ENCODE measurements at places on chromosomes 5 and 9.
A peak's percentile ranks its signal among the peaks of the same experiment; 100 is the strongest.

DNA sequence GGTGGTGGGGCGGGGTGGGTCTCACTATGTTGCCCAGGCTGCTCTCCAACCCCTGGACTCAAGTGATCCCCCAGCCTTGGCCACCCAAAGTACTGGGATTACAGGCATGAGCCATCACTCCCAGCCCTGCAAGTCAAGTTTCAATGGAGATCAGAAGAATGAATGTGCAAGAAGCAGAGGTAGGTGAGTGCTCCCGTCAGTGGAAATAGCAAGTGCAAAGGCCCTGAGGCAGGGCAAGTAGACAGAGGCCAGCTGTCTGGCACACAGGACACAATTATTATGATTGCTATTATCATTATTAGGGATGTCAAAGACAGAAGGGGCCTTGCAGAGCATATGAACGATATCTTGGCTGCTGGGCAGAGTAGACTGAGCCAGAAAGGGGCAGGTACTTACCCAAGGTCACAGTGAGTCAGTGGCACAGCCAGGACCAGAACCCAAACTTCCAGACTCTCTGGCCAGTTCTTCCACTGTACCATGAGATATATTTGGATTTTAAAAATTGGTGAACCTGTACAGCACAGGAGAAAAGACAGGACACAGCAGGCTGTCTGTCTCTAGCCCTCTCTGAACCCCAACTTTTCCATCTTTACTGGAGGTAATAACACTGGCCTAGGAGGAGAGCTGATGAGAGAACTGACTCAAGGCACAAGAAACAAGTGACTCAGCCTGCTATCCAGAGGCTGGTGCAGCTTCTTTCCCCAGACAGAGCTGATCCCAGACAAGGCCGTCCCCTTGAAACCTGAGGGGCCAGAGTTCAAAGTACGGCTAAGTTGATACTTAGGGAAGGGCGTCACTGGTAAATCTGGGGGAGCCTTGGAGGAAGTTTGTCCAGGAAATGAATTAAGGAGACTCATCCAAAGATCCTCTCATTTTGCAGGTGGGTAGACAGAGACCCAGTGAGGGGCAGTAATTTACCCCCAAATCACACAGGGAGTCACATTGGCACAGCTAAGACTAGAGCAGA lies 1.4 kb downstream of the HDHD3 start:
- no peak for DNase-seq

- DNase-seq, result no peak
Measured at GRCh38 chr9:68750255-68750654, 45.2 kb downstream of the PIP5K1B start.

- no peak for DNase-seq
Measured at GRCh38 chr9:114149181-114149580, 6.2 kb upstream of the COL27A1 start.

GRCh38 chr9:74064702-74065101 lies 432.4 kb upstream of the RORB start:
- no peak for DNase-seq

DNA sequence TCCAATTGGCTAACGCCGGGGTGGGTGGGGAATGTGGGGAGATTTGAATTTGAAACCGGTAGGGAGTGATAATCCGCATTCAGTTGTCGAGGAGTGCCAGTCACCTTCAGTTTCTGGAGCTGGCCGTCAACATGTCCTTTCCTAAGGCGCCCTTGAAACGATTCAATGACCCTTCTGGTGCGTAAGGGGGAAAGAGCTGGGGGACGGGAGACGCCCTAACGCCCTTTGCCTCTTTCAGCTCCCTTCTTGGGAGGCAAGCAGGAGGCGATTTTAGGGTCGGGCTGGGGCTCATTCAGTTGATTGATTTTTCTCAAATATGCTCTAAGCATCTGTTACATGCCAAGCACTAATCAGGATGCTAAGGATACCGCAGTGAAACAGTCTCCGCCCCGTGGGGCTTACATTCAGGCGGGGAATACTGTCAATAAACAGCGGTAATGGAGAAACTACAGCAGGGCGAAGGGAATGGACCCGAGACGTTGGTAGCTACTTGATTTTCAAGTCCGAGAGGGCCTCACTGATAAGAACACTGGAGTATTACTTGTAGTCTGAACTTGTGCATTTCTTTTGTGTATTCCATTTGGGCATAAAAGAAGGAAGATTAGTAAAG lies at the start of gene HMMR:
TSS of gene HMMR (plus strand) at position 71 of the 610 bp plus-strand sequence. CDS start at position 132, 61 bp downstream.
- no peak for DNase-seq

- DNase-seq, result peak; percentile 46
Measured at GRCh38 chr9:121225240-121225639, 23.6 kb upstream of the RAB14 start.

DNA sequence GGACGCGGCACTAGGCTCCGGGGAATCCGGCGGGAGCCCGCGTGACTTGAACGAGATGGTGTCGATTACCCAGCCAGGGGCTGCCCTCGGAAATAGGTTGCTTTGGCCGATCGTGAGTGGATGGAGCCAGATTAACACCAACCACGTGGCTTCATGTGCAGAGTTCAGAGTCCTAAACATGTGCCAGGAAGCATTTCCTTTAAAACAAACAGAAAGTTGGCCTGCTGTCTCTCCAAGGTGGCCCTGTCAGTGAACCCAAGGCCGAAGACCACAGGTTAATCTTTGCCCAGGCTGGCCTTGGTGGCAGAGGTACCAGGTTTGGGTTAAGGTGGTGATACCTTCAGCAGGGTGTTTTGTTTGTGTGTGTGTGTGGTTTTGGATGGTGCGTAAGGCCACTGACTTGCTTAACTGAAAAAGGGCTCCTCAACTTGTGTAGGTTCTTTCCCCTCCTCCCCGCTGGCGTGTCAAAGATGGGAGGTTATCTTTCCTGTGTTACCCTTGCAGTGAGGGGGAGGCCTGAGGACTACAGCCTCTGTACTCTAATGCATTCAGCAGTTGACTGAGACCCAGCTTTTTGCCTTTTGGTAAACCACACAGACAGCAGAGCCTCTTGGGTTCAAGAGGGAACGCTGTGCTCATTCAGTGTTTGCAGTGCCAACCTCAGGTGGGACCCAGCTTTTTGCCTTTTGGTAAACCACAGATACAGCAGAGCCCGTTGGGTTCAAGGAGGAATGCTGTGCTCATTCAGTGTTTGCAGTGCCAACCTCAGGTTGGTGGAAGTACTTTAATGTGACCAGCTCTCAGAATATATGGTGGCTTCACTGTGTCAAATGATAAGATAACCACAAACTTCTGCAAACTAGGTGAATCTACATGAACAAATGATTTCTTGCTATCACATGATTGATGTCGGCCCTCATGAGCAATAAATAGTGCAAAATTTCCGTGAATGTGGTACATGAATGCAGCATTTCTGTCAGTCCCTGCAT lies 1.4 kb downstream of the IQGAP2 start:
- DNase-seq, result no peak

DNA sequence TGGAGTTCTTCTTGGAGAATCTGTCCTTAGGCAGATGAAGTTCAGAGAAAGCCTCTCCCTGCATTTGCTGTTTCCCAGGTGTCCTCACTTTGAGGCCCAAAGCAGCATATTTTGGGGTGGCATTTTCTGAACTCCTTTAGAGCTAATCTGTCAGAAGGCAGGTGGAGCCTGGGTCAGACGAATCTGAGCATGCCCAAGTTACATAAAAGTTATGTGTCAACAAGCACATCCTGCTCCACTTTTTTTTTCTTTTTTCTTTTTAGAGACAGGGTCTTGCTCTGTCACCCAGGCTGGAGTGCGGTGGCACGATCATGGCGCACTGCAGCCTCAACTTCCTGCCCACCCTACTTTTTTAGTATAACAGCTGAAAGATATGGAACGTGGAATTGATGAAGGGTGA lies 41.3 kb upstream of the HSPA9 start:
- DNase-seq, result no peak

- no peak for DNase-seq
Measured at GRCh38 chr5:138372653-138373052, 20.2 kb downstream of the KDM3B start.

- no peak for DNase-seq
Measured at GRCh38 chr9:4725706-4726442, 15.1 kb downstream of the AK3 start.

GRCh38 chr9:79371948-79372555 lies 199.7 kb upstream of the TLE4 start:
- no peak for DNase-seq

- no peak for DNase-seq
Measured at GRCh38 chr5:93601802-93602155, 18.8 kb downstream of the NR2F1 start.

- DNase-seq, result no peak
Measured at GRCh38 chr5:140342287-140342686, 4.1 kb downstream of the HBEGF start.

DNA sequence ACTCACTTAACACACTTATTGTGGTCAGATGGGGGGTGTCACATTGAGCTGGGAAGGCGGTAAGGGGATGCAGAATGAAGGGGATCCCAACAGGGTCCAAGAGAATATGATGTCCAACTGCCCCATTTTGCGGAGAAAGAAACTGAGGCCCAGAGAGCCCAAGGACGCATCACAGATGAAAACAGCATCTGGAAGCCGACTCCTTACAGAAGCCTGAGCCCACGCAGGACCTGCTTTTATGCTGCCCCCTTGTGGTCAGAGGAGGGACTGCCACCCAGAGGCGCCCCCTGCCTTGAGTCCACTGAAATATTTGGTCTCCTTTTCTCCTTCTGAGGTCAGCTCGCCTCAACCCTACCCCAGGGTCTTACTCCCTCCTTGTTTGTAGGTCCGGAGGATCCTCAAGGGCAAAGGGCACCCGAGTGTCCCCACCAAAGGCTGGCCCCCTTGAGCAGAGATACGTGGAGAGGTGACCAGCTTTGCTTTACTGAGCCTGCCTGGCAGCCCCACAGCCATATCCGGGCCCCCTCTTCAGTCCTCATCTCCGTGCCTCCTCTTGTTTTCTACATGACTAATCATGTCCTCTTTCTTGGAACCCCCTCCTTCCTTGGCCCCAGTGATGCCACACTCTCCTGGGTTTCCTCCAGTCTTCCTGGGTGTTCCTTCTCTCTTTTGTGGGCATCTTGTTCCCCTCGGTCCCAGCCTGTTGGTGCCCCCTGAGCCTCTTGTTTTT lies 30.0 kb upstream of the TTLL11 start:
- peak; percentile 69 for DNase-seq

- no peak for DNase-seq
Measured at GRCh38 chr5:68376935-68377334, 161.4 kb downstream of the PIK3R1 start.

GRCh38 chr5:150014456-150014855 lies 13.9 kb downstream of the HMGXB3 start:
- no peak for DNase-seq

GRCh38 chr5:125961150-125961549 lies 462.1 kb upstream of the GRAMD2B start:
- DNase-seq, result no peak

All from D721Med (cell line).